Activated CD4-positive, alpha-beta T cell treated with anti-CD3 and anti-CD28 coated beads for 4 hours (primary cell): ENCODE measurements at places on chromosomes 4 and X.

- DNase-seq: no peak
These were observed 752 bp upstream of the ATP6AP2 start for GRCh38 chrX:40579900-40580536.

GRCh38 chrX:21126661-21127060 is 247.6 kb upstream of the CNKSR2 start:
- no peak for DNase-seq

GRCh38 chr4:85886665-85887064 is 411.7 kb downstream of the ARHGAP24 start:
- DNase-seq: no peak

DNA sequence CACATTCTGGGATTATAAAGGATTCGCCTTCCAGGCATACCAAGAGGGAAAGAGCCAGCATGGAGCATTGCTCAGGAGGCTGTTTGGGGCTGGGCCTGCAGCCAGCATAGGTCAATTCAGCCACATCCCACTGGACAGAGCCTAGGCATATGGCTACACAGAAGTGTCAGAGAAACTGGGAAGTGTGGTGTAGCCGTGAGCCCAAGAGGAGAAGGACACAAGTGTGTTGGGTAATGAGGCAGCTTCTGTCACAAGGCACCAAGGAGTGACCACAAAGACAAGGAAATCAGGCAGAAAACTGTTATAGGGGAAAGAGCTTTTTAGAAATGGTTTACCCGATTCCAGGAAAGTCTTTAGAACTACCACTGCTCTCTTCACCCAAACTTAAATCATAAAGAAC is 178.6 kb upstream of the TBL1X start:
- no peak for DNase-seq

DNA sequence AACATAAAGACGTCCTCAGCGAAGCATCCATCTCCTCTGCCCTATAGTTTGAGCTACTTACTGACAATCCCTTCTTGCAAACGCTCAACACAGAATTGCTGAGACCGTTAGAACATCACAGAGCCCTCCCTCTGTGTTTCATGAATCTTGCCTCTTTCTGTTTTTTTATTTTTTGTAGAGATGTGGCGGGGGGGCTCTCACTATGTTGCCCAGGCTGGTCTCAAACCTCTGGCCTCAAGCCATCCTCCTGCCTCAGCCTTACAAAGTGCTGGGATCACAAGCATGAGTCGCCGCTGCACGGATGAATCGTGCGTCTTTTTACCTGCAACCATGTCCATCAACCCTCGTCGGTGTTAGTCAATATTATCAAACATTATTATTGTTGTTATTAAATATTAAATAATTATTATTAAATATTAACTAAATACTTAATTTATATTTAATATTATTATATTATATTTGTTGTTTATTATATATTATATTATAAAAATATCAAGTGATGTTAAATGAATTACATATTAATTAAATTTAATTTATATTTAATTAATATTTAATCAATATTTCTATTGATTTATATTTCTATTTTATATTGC is 200.7 kb downstream of the CRLF2 start:
- no peak for DNase-seq

DNA sequence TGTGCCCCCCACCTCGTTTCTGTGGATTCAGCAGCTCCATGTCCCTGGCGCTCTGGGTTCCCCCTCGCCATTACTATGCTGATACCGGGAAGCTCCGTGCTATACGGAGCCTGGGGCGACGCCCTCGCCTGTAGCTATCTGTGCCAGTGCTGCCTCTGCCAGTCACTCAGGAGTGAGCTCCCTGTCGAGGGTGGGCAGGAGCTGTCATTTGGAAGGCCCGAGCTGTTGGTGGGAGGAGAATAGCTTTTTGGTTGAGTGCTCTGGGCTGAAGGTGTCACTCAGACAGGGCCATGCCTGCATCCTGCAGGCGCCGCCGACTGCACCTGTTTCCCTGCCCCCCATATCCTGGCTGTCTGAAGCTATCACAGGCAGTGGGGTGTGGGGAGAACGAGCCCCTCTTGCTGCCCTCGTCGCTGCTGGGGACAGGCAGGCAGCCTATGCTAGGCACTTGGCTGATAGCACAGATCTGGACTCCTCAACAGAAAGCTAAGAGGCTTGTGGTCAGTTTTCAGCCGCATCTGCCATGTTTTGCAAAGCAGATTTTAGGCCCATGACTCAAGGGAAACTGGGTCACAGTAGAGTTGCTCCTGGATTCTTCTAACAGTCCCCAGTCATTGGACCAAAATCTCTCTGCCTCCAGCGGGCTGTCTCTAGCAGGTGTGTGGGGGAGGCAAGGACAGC is 31.8 kb downstream of the CPLX1 start:
- DNase-seq: no peak

DNA sequence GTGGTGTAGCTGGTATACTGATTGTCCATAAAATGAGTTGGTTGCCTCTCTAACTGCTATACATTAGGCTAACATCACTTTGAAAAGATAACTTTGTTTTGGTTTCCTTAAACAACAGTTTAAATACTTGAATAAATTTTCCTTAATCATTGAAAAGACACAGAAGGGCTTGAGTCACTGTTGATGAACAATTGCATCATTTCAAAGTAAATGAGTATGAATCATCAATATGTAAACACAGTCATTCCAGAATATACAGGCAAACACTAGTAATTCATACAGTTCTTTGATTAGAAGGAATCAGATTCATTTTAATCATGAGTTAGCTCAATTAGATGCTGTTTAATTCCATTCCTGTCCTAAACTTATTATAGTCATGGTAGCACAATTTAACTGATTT is 160.6 kb downstream of the AFF2 start:
- DNase-seq: no peak

DNA sequence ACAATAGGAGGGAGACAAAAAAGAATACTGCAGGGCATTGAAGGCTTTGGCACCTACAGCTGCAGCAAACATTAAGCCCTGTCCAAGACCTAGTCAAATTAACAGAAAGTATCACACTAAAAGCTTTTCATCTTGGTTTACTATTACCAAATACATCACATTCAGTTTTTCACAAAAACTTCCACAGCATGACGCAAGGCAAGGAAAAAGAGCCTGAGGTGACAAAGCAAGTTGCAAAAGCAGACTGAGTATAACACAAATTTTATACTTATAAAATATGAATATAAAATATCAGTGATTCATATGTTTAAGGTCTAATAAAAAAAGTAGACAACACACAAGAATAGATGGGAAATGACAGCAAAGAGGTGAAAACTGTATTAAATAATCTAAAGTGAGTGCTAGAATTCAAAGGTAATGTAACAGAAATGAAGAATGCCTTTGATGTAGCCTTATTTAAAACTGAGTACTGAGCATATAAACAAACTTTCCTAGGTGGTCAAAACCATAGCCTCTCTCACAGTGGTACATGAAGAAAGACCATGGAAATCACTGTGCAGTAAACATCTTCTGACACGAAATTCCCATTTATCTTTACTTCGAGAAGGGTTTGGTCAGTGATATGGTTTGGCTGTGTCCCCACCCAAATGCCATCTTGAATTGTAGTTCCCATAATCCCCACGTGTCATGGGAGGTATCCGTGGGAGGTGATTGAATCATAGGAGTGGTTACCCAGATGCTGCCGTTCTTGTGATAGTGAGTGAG is 27.7 kb upstream of the MAGEA11 start:
- no peak for DNase-seq

GRCh38 chr4:171256223-171256622 is 557.0 kb upstream of the GALNTL6 start:
- DNase-seq: no peak
